ENCODE measurements at places on chromosomes 11 and 22.

DNA sequence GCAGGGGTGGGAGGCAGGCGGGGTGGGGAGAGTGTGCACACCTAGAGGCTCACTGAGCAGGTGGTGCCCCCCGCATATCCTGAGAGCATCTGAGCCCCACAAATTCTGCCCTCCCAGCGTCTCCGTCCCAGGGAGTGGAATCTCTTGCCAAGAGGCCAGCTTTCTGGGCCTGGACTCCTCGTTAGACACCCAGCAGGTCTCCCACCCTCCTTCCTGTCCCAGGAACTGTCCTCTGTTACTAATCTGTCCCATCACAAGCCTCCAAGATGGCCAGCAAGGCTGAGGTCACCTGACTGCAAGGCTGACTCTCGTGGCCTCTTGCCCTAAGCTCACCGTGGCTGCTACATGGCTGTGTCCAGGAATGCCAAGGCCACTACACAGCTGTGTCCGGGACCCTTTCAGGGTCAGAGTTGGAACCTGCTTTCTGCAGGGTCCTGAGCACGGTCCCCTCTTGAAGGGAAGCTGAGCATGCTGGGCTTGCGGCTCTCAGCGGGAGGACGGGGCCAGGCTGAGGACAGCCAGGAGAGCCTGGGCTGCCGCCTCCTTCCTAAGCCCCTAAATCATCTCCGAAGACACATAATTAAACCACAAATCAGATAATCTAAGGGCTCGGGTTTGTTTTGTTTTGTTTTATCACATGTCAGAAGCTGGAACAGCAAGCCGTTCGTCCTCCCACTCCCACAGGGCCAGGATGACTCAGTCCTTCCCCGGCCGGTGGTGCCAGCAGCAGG lies 1327.3 kb downstream of the TBC1D22A start:
- no peak for DNase-seq

GRCh38 chr11:29879560-29879959 lies 137.3 kb downstream of the KCNA4 start:
- DNase-seq = no peak

GRCh38 chr11:116925050-116925449 lies 87.6 kb upstream of the APOA1 start:
- DNase-seq = peak; percentile 14

- DNase-seq = peak; percentile 67
Observed at GRCh38 chr11:58567889-58568512, 7.7 kb downstream of the LPXN start.

- no peak for DNase-seq
Observed at GRCh38 chr22:46517255-46517761, 20.1 kb downstream of the CELSR1 start.

- DNase-seq = peak; percentile 51
Observed at GRCh38 chr11:17384002-17384511, 4.4 kb downstream of the KCNJ11 start.
